GM12891 (cell line): ENCODE measurements at places on chromosomes 3 and 15.

- no peak for DNase-seq
Measured at GRCh38 chr3:182438398-182438797, 354.9 kb upstream of the ATP11B start.

GRCh38 chr3:149487598-149488197, 13.2 kb downstream of the TM4SF4 start:
- no peak for DNase-seq

GRCh38 chr3:107268469-107268868, 108.8 kb upstream of the CCDC54 start:
- DNase-seq = no peak

- DNase-seq = no peak
Measured at GRCh38 chr3:49173116-49173791, 1.9 kb downstream of the KLHDC8B start.

DNA sequence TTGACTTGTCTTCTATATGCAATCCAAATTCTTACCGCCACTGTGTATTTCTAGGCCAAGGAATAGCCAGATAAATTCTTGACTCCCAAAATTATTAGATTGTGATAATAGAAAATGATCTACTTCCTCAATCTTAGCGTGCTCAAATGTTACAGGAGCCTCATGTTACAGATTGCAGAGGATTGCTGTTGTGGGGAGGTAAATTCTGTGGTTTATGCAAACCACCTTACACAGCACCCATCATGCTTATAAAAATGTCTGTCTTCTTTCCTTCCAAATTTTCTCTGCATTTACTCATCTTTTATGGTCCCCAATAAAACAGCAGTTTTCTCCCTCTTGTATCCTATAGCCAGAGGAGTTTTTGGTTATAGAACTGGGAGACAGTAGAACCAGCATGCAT, 420.2 kb upstream of the ROBO1 start:
- no peak for DNase-seq

- no peak for DNase-seq
Measured at GRCh38 chr15:28887339-28888174, 1.8 kb downstream of the APBA2 start.

DNA sequence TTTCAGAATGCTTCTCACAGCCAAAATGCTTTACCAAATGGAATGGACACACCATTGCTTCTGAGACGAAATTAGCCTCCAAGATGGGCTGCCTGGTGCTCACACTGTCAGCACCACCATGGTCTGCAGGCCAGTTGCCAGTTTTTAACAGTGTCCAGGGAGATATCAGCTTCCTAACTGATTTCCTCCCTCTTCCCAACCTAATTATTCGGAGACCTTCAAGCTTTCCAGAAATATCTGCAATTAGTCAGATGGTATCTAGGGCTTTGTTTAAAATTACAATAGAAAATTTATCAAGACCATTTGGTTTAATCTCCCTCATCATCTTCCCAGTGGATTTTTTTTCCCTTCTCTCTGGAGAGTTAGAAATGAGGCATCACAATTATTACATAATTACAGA, 287.5 kb downstream of the ZPLD1 start:
- DNase-seq = no peak

DNA sequence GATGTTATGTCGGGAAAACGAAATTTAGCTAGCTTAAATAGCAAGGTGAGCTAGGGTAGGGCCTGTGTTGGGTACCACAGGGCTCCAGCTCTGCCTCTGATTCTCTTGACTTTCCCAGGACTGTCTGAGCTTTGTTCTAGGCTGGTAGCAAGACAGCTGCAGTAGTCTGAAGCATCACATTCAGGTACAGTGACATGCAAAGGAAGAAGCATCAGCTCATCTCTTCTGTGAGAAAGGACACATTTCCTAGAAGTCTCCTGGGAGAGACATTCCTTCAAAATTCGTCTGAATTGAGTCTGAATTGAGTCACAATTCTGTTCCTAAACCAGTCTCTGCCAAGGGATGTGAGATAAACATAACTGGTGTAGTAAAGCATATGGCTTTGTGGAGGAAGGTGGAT, 8.5 kb upstream of the UBXN7 start:
- DNase-seq = no peak
